Activated T-cell treated with anti-CD3 and anti-CD28 coated beads, Interleukin-2, amount 50 U/mL, for 72 hours (primary cell): ENCODE measurements at places on chromosomes 13 and 19.
A peak's percentile ranks its signal among the peaks of the same experiment; 100 is the strongest.

DNA sequence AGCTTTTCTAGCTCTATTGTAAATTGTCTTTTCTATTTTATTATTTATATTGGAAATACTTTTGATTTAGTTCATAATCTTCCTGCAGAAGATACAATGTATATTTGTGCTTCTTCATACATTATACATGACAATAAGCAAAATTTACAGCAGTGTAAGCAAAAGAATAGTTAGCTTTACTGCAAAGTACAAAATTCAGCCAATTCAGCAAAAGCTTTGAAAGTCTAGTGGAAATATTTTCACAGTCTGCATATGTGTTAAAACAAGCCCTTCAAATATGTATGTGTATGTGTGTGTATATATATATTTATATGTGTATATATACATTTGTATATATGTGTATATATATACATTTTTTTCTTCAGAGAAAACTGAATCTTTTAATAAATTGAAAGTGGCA, 879.1 kb downstream of the SLITRK1 start:
- DNase-seq = no peak

- DNase-seq = no peak
Measured at GRCh38 chr19:47703301-47703700, 9.9 kb upstream of the EHD2 start.

- no peak for DNase-seq
Measured at GRCh38 chr13:41710771-41711170, 250.1 kb downstream of the VWA8 start.

- no peak for DNase-seq
Measured at GRCh38 chr13:101866889-101867581, 414.6 kb downstream of the ITGBL1 start.

DNA sequence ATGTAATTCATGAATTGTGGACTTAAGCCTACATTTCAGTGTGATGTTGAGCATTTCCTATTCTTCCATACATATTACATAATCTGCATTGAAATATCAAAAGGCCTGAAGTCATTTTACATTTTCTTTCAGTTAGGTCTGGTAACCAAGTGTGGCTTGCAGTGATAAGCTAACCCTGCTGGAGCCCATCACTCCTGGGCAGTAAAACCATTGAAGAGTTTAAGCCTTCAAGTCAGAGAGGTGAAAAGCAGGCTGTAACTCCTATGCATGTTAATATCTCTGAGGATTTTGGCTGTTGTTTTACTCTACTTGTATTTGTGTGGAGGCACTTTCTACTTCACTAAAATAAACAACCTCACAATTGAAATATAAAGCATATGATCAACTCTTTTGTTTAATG, 248.8 kb downstream of the SLITRK5 start:
- DNase-seq = no peak

- no peak for DNase-seq
Measured at GRCh38 chr13:111506125-111506524, 185.7 kb downstream of the TEX29 start.

GRCh38 chr13:75432811-75433244, 49.1 kb downstream of the TBC1D4 start:
- no peak for DNase-seq

- DNase-seq = no peak
Measured at GRCh38 chr19:43667876-43668405, 2.0 kb downstream of the PLAUR start.

- no peak for DNase-seq
Measured at GRCh38 chr19:19466201-19466600, 49.1 kb downstream of the TSSK6 start.

- no peak for DNase-seq
Measured at GRCh38 chr13:54194233-54195024, 1165.8 kb downstream of the OLFM4 start.

DNA sequence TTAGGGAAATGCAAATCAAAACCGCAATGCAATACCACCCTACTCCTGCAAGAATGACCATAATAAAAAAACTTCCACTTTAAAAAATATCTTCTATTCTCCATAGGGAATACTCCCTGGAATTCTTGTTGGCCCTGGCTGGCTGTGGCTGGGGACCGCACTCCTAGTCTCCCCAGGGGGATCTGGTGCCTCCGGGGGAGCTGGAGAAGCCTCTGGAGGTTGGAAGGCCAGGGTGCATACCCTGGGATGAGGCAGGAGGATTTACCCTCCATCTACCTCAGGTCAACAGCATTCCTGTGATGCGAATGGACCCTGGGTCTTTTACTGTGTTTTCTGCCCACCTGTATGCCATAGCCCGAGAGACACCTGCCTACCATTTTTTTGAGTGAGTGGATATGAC, 120.0 kb upstream of the ZNF536 start:
- no peak for DNase-seq

DNA sequence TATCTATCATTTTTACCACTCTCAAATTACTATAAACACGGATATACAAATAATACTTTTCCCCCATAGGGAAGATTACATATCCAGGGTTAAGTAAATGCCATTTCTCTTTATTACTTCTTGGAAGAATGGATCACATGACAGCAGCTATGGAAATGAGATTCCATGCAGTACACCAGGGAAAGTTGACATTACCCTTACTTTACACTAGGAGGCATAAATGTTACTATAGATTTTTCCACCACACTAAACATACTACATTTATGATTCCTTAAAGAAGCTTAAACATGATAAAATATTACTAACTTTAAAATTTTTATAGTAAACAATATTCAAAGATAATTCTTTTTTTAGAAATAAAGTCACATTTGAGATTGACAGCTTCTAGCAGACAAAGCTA, 611.4 kb downstream of the PCDH9 start:
- no peak for DNase-seq

GRCh38 chr19:50320051-50320450, 9.1 kb downstream of the KCNC3 start:
- DNase-seq = no peak

DNA sequence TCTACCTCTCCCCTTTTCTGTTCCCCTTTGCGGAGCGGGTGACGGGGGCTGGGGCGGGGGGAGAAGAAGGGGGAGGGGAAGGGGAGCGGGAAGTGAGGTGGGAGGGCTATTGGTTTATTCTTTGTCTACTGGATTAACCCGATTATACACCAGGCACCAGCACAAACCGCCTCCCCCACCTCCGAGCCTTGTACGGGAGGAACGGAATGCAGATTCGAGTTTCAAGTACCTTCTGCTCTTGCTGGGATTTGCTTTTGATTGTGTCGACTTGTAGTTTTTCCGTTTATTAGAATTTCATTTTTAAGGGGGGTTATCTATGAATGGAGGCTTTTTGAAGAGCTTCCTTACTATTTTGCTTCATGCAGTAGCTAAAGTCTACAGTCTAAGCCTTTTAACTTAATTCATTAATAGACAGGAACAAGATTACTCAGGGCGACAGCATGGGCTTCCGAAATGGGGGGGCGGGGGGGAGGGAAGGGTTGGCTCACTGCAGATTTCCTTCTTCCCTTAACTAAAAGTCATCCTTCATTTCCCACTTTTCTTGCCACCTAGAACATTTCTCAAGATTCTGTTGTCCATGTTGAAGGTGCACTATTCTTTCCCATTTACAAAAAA, 937 bp upstream of the SPRY2 start:
- DNase-seq = no peak

DNA sequence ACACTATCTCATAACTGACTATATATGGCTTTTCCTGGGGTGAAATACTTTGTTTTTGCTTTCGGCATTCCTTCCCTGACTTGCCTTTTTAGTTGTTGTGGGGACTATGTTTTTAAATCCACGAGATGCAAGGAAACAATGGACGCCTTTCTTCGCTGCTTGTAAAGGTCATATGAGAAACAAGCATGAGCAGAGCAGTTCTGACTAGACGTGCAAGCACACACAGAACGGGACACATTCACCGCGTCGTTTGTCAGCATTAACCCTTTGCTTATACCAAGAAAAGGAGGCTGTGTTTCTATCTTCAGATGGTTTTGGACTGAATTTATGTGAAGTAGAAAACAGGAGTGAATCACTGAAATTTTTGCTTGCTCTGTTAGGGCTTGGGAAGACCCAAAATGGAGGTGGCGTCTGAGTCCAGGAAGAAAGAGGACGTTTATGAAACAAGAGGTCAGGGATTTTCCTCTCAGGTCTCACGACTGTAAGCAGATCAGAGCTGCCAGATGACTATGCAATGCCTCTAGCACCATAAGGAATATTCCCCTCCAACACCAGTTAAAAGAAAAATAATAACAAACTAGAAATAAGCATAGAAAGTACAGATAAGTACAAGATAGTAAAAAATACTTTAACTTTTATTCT, 358.9 kb downstream of the DLEU7 start:
- no peak for DNase-seq

GRCh38 chr19:35267818-35268535, 785 bp upstream of the USF2 start:
- peak; percentile 79 for DNase-seq
